ENCODE measurements at places on chromosomes 3 and 15.

GRCh38 chr15:50232791-50233190, 32.7 kb downstream of the HDC start:
- DNase-seq, result no peak

GRCh38 chr3:177262396-177262795, 65.1 kb upstream of the TBL1XR1 start:
- DNase-seq, result no peak

DNA sequence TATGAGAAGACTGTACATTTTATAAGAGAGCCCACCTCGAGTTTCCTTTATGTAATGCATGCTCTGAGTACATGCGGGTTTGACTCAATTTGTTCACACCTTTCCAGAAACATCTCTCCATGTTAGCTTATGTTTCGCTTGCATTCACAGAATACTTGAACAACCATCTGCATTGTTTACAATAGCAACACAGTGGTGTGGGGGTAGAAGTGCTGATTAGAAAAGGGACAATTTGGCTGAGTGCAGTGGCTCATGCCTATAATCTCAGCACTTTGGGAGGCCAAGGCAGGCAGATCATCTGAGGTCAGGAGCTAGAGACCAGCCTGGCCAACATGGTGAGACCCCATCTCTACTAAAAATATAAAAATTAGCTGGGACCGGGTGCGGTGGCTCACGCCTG, 60.9 kb downstream of the NCEH1 start:
- DNase-seq, result no peak

GRCh38 chr15:79418693-79419279, 13.3 kb upstream of the MINAR1 start:
- DNase-seq, result no peak

- DNase-seq, result no peak
These were observed 244.4 kb downstream of the TIGIT start for GRCh38 chr3:114538211-114538610.

DNA sequence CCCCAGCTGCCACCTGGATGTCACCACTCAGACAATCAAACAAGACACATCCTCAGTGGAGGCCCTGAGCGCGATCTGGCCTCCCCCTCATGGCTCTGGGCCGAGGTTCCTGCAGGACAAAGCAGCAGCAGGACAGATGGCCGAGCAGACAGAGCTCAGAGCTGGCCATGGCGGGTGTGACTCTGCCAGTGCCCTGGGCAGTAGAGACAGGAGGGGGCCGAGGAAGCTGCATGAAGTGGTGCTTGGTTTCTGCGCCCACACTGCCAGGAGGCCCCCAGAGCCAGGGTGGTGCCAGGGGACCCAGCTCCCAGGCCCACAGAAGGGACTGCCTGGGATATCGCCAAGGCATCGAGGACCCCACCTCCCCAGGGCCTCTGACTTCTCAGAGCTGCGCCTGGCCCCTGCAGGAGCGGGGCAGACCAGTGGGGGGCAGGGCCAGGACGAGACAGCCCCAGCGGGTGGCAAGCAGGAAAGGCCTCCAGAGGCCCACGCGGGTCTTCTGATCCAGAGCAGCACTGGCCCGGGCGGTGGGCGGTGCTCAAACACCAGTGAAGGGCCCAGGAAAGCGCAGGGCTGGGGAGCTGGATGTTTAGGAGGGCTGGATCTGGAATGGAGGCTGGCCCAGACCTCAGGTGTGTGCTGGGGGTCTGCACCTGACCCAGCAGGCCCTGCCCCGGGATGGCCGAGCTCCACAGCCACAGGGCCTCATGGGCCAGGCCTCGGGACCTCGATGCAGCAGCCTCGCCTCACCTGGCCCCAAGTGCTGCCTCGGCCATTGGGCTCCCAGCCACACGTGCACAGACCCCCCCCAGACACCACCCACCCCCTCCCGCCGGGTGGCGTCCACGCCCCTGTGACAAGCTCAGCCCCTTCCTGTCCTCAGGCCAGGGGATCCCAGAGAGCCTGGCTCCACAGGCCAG, 76.0 kb downstream of the GOLGA8G start:
- DNase-seq, result no peak

DNA sequence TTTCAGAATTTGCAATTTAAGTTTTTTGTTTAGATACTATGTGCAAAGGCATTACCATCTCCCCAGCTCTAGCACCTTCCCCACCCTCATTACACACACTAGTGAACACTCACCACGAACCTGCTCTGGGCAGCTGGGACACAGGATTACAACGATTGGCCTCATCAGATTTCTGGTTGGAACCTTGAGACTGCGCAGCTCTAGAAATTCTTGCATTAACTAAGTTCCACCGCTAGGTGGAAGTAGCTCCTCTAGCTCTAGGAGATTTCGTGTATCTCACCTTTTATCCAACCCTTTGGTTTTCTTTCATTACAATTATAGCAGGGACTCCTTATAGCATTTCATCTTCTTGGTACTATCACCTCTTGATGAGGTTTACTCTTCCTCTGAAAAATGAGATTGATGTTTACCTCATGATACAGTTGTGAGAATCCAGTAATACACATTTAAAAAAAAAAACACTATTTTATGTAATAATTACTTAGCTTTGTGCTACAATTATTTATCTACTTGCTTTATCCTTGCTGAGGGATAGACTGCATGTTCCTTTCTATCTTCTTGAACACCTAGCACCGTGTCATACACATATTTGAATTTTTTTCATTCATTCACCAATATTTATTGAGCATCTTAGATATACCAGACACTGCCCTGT, 28.7 kb upstream of the PLOD2 start:
- DNase-seq, result no peak

DNA sequence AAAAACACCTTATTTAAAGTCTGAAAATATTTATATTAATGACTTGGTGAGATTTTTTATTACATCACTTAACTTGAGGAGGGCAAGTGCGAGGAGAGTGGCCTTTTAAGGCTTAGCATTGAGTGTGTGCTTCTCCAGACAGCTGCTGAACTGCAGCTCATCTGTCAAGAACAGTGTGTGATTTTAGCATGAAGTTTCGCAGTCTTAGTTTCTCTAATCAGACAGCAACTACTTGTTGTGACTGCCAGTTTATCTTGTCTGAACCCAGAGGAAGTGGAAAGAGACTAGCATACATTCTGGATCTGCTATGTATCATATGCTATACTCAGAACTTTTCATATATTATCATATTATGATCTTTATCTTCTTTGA, 291.7 kb upstream of the ROPN1 start:
- DNase-seq, result no peak

DNA sequence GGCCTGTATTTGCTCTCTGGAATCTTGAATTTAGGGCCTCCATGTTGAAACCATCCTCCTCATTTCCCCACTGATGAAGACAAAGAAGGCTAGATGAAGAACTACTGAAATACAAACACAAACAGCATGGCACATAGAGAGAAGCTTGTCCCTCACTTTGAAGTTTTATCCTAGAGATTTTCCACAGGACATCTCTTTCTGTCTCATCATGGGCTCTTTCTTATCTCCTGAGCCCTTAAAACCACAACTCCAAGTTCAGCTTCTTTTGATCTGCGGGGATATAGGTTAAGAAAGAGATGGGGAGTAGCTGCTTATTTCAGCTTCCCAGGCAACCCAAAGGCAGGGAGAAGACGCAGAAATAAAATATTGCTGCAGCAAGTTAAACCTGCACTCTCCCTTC, 213.1 kb upstream of the LRIG1 start:
- no peak for DNase-seq

DNA sequence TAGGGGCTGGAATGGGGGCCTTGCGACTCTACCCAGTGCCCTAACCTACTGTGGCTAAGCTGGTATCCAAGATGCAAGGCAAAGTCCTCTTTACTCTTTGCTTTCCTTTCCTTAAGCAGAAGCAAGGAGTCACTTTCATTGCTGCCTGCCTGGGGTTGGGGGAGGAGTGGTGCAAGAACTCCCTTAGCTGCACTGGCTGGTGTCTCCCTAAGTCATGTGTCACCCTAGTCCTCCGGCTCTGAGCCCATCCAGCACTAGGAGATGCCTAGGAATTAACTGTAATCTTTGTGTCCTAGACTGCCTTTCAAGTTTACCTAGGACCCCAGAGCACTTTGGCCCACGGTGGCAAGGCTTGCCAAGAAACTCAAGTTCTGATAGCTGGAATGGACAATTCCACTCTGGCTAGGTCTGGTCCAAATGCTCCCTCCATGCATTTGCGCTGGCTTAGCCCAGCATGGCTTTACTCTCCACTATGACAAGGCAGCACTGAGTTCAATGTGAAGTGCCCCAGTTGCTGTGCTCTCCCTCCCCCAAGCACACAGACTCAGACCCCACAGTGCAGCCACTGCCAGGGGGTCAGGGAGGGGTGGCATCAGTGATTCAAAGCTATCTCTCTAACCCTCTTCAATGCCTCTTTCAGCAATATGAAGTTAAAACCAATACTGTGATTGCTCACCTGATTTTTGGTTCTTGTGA, 58.7 kb downstream of the ESYT3 start:
- DNase-seq, result no peak

Data from activated CD8-positive, alpha-beta memory T cell treated with anti-CD3 and anti-CD28 coated beads for 1 hour (primary cell).